ENCODE measurements at places on chromosomes 7 and 10.

- no peak for DNase-seq
Measured at GRCh38 chr7:151472644-151473380, 32.9 kb upstream of the CRYGN start.

DNA sequence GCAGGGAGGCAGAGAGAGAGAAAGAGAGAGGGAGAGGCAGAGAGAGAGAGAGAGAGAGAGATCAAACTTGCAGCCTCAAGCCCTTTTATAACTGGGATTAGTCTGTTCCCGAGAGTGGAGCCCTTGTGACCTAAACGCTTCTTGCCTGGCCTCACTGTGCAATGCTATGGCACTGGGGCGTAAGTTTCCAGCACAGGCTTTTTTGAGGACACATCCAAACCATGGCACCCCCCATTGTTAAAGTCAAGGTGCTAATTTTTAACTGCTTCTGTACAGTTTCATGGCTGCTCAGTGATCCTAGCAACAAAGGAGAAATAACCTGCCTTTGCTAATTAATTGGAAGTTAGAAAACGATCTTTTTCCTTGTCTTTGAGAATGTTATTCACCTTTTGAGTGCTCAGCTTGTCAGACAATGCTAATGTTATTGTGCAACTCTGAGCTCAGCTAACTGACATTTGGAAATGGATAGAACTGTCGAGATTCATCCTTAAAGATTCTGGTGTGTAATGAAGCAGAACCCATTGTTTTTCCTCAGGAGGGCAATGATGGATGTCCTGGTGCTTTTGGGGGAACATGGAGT, 268.4 kb downstream of the GLRX3 start:
- DNase-seq = no peak

- peak; percentile 78 for DNase-seq
Measured at GRCh38 chr10:78754269-78755062, 314.3 kb upstream of the ZMIZ1 start.

- DNase-seq = no peak
Measured at GRCh38 chr7:116938678-116939077, 14.6 kb upstream of the ST7 start.

GRCh38 chr7:49389871-49390479, 383.5 kb upstream of the VWC2 start:
- no peak for DNase-seq

DNA sequence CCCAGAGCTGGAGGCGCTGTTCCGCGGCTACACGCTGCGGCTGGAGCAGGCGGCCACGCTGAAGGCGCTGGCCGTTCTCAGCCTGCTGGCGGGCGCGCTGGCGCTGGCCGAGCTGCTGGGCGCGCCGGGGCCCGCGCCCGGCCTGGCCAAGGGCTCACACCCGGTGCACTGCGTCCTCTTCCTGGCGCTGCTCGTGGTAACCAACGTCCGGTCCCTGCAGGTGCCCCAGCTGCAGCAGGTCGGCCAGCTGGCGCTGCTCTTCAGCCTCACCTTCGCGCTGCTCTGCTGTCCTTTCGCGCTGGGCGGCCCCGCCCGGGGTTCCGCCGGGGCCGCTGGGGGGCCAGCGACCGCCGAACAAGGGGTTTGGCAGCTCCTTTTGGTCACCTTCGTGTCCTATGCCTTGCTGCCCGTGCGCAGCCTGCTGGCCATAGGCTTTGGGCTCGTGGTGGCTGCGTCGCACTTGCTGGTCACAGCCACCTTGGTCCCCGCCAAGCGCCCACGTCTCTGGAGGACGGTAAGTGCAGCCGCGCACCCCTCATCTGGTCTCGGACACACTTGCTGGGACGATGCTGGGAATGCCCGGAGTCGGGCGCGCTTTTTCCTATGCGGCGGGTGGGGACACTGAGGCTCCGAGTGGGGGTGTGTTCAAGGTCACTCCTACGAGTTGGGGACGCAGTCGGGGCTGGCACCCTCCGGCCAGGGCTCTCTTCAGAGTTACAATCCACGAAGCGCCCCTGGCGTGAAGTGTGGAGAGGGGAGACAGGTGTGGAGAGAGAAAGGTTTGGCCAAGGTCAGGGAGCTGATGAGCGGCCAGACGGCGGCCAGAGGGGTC, 717 bp downstream of the ADCY1 start:
- DNase-seq = peak; percentile 87

- no peak for DNase-seq
Measured at GRCh38 chr10:122303271-122304053, 32.4 kb downstream of the BTBD16 start.

DNA sequence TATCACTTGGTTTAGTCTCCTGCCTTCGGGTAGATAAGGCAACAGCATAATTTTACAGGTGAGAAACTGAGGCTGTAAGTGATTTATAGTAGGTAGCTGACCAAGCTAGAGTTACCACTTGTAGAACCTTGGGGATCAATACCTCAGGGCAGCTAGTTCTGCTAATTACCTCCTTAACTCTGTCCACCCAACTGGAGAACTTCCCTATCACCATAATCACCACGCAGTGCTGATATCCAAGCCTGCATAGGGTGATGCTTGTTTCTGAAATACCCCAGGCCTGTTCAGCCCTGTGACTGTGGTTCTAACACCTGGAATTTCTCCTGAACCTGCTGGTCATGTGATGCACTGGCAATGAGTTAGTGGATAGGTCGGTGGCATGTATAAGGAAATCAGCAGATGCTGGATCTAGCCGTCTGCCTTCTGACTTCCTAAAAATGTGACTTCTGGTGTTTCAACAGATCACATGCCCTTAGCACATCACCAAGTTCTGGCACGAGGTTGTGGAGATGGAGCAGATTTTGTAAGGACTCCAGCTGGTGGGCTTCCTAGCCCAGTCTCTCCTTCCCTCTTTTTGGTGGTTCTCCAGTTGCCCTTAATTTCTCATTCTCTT, 15.3 kb downstream of the PLAU start:
- no peak for DNase-seq

DNA sequence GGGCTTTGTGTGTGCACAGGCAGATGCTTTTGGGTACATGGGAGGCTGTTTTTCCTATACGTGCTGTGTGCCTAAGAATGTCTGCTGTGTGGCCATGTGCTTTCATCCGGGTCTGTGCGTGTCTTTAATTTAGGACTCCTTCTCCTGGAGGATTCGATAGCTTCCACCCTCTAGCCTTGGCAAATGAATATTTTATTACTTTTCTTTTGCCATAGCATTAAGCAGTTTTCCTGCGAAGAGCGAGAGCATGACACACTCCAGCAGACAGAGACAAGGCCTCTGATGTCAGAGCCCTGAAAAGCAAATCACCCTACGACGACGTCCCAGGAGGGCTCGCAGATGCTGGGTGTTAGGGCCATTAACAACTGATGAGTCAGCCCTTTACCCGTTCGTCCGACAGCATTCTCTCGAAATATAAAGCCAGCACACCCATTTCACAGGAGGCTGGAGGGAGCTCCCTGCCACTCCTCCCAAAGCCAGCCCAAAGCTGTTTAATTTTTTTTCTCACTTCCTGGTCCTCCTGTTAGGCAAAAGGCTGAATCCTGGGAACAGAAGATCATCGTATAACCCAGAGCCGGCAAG, 311.3 kb upstream of the ZMIZ1 start:
- peak; percentile 65 for DNase-seq

DNA sequence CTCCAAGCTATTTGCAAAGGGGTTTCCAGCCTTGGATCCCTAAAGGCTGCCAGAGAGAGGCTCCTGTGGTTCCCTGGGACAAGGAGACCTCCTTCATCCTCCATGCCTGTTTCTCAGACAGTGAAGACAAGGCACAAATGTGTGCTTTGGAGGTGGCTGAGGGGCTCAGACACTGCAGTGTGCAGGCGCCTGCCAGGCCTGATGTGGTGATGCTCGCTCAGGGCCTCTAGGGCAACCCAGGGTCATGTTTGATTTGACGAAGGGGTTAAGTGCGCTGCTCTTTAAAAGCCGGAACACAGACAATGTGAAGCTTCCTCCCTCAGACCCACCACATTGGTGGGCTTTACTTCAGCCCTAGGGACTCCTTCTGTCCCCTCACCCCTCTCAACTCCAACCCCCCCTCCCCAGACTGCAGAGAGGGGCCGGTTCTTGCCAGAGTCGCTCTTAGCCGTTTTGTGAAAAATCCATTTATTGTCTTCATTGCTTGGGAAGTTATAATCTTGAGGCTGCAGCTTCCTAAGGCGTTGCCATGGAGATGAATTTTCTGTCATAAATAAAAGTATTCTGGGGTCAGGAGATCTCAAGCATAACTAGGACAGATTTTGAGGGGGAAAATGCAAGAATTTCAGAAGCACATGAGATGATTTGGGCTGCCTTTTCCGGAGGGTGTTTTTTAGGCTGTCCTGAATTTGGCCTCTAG, 35.8 kb downstream of the PDGFA start:
- no peak for DNase-seq

- no peak for DNase-seq
Measured at GRCh38 chr7:101614098-101614938, 14.8 kb downstream of the MYL10 start.

DNA sequence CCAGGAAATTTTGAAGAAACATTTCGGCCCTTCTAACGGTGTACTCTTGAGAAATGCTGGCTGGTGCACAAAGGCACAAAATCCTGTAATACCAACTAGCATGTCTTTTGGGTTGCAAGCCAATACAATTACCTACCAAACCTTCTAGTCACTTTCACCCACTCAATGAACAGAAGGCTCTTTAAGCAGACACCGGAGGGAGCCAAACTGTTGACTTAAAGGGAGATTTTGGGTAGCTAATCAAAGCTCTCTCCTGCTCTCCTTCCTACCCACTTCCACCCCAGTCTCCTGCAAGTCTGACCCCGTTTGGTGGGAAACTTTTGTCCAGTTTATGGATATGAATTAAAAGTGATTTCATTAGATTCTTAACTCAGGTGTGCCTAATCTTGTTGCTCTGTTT, 24.0 kb downstream of the GRM3 start:
- no peak for DNase-seq

- no peak for DNase-seq
Measured at GRCh38 chr7:127119517-127119916, 133.2 kb downstream of the GRM8 start.

DNA sequence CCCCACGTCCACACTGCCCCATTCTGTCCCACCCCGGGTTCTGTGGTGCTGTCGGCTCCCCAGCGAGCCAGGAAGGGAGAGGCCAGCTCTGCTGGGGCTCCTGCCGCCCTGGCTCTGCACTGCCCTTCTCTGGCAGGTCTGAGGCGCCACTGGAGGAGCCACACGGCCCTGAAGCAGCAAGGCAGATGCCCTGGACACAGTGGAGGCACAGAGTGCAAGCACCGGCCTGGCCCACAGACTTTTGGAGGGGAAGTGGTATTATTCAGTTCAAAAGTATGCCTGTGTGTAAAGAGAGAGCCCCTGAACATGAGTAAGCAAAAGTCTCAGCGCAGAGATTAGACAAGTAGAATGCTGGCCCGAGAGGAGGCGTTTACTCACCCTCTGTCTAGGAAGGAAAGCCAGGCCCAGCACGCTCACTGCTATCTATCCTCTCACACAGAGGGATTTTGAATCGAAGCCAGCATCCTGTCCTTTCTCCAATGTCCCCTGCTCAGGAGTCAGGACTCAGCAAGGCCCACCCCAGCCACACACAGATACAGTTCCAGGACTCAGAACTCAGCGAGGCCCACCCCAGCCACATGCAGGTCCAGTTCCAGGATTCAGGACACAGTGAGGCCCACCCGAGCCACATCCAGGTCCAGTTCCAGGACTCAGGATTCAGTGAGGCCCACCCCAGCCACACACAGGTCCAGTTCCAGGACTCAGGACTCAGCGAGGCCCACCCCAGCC, 115.0 kb downstream of the EGFR start:
- DNase-seq = peak; percentile 87

GRCh38 chr7:139127648-139128047, 18.1 kb upstream of the ZC3HAV1 start:
- no peak for DNase-seq

DNA sequence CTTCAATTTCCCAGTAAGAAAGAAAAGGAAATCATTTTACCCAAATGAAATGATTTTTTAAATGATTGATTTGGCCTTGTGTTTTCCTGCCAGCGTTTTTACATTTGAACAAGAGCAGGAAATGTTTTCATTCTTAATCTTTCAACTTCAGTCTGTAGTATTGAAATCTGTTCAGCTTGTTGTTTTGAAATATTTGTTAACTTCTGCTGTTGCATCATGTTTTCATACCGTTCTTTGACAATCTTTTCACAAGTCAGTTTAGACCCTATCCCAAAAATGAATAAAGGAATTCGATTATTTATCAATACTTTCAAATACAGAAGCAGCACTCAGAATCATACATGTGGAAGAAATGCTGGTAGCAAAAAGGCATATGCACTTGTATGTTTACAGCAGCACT, 8.1 kb downstream of the SFR1 start:
- no peak for DNase-seq

- DNase-seq = no peak
Measured at GRCh38 chr10:124122211-124122610, 28.8 kb upstream of the CHST15 start.
